EH (cell line): ENCODE measurements at places on chromosomes 16 and 17.

- no peak for DNase-seq
Measured at GRCh38 chr17:64983708-64984107, 64.4 kb upstream of the LRRC37A3 start.

DNA sequence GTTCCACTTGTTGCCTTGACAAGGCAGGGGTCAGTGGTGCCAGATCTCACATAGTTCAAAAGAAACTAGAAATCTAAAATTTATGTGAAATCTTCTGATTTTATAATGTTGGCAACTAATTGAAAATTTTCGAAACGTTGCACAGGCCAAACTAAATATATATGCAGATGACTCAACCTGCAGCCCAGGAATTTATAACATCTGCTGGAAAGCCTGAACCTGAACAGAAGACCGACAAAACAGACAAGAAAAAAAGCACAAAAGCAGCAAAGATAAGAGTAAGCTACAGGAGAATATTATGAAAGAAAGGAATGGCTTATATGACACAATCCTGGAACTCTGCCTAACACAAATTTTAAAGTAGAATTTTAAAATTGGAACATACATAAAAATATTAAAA lies 207.6 kb downstream of the CEP112 start:
- peak; percentile 11 for DNase-seq

- DNase-seq, result no peak
Measured at GRCh38 chr16:87548046-87548445, 54.3 kb upstream of the JPH3 start.

GRCh38 chr16:70770626-70771552 lies 30.1 kb downstream of the VAC14 start:
- peak; percentile 69 for DNase-seq

DNA sequence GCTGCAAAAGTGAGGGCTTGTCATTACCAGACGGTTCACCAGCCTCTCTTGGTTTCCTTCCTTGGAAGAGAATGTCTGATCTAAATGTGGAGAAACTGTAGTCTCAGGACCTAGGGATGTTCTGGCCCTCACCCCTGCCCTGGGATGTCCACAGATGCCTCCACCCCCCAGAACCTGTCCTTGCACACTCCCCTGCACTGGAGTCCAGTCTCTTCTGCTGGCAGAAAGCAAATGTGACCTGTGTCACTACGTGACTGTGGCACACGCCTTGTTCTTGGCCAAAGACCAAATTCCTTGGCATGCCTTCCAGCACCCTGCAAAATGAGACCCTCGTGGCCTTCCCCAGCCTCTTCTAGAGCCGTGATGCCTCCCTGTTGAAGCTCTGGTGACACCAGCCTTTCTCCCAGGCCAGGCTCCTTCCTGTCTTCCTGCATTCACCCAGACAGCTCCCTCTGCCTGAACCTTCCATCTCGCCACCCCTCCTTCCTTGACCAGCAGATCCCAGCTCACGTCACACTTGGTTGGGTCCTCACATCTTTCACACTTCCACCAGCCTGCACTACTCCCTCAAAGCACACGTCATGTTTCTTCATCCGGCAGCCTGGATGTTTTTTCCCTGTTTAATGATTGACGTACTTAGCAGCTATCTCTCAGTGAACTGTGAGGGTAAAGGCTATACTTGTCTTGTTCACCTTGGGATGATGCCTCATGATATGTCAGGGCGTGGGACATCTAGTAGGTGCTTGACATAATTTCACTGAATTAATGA lies 4.3 kb downstream of the ZNF768 start:
- DNase-seq, result no peak

DNA sequence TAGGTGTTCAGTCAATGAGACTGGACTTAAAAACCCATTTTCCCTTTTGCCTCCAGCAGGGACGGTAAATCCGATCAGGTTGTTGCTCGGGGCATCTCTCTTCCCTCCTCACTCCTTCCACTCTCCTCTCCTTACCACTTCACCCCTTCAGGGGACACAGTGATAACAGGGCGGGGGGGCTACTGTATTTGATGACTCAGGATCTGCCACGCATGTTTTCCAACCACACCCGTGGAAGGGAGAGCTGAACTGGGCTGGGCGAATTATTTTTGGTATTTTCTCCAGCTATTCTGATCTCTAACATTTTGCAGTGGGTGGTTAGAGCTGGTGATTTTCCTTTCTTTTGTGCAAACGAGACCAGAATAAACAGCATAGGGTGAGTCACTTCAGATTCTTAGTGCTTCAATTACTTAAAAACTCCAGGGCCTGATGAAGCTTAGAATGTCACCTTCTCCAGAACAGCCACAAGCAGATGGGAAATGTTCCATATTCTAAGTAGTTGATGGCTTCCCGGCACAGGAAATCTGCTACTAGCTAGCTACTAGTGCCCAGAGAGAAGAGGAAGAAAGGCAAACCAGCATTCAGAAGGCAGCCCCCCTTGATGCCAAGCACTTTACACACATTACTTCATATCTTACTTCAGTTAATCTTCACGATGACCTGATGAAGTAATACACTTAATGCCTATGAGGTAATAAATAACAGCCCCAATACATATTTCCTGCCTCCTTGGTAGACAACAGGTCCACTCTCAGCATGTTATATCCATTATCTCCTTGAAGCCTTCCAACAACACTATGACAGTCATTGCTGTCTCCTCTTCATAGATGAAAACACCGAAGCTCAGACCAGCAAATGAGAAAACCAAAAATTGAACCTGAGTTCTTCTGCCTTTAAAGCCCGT lies 74.1 kb downstream of the ASIC2 start:
- DNase-seq, result peak; percentile 44
